ENCODE measurements at places on chromosomes 4 and X.

- no peak for DNase-seq
Measured at GRCh38 chrX:153372949-153373348, 28.2 kb downstream of the PNMA6E start.

- DNase-seq, result no peak
Measured at GRCh38 chrX:122439831-122440230, 744.2 kb upstream of the GRIA3 start.

DNA sequence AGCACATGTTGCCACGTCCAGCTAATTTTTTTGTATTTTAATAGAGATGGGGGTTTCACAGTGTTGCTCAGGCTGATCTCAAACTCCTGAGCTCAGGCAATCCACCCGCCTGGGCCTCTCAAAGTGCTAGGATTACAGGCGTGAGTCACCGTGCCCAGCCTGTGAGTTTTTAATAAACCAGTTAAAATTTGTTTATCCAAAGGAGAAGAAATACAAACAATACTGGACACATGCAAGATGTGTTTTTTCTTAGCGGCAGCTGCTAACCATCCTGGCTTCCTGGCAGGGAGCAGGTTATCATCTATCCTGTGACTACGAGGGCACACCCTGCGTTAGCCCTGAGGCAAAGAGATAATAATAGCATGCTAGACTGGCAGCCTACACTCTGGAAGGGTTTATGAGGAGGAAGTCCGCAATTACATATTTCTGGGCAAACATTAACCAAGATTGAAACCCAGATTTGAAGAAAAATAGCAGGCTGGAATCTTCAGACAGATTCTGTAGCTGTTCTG, 191.4 kb downstream of the SPRY1 start:
- no peak for DNase-seq

DNA sequence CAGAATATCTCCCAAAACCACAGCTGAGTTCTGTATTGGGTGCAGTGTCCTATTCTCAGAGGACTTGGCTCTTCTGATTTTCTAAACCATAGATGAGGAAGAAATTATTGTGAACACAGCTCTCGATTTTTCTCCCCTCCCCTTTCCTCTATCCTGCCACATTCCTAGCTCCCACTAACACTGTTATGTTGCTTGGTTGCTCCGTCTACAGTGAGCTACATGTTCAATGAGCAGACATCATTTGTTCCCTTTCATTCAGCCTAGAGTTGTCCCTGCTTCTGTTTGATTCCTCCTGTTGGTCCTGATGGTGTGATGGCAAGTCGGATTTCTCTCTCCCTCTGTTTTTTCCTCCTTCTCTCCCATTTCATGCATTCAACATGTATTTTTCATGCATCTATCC, 65.9 kb downstream of the DIPK2B start:
- DNase-seq, result peak; percentile 83

DNA sequence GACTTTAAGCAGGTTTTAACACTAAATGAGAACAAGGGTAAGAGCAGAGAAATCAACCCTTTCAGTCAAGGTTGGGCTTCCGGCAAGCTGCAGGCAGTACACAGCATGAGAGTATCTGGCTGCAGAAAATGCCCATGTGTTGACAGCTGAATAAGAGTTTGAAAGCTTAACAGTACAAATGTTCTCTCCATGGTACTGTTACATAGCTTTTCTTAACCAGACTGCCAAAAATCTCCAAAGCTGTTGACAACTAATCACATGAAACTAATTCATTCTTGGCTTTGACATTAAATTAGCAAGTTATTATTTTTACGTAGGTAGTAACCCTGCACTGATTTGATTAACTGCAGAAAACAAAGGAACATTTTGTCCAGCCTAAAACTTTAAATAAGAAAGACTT, 153.5 kb downstream of the SLC10A7 start:
- DNase-seq, result no peak

GRCh38 chr4:6221851-6222760, 21.8 kb upstream of the JAKMIP1 start:
- DNase-seq, result peak; percentile 65

GRCh38 chr4:184805462-184806228, 20.1 kb downstream of the ACSL1 start:
- DNase-seq, result peak; percentile 70

DNA sequence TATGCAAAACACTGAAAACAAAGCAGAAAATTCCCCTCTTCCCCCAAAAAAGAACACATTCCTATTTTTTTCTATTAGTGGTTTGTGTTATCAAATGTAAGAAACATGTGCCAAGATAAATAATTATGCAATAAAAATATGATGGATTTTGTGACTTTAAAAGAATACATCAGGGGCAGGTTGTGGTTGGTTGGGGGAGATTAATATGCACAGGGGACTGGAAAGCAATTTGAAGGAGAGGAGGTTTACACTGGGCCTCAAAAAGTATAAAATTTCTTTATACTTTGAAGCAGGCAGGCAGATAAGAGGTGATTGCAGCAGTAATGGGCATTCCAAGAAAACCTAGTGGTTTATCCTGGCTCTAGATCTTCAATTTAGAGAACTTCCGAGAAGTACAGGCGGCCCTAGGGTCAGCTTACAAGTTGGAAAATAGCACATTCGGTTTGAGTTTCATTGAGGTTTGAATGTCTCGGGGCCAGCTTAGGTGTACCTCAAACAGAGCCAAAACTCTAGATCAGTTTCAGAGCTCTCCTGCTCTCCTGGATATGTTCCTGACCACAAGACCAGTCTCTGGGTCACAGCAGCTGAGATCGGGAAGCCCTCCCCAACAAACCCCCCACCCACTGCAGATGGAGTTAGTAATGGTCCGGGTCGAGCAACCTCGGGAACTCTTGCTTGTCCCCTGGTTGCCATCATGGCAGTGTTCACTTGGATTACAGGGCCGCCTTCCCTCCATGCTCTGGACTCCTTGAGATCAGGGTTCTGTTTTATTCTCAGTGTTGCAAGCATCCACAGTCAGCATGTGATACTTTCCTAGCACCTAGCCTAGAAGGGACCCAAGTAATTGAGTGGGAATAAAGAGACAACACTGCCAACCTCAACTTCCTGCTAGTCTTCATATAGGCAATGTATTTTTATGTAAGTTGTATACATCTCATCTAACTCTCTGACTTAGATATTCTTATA, 112.1 kb upstream of the DDIT4L start:
- no peak for DNase-seq

GRCh38 chr4:173924561-173924960, 358.9 kb downstream of the FBXO8 start:
- DNase-seq, result no peak

DNA sequence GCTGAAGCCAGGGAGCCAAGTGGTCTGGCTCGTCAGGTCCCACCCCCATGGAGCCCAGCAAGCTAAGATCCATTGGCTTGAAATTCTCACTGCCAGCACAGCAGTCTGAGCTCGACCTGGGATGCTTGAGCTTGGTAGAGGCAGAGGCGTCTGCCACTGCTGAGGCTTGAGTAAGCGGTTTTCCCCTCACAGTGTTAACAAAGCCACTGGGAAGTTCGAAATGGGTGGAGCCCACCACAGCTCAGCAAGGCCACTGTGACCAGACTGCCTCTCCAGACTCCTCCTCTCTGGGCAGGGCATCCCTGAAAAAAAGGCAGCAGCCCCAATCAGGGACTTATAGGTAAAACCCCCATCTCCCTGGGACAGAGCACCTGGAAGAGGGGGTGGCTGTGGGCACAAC, 353.8 kb downstream of the NAP1L3 start:
- no peak for DNase-seq

- peak; percentile 3 for DNase-seq
Measured at GRCh38 chr4:41257257-41257901, 651 bp downstream of the UCHL1 start.

DNA sequence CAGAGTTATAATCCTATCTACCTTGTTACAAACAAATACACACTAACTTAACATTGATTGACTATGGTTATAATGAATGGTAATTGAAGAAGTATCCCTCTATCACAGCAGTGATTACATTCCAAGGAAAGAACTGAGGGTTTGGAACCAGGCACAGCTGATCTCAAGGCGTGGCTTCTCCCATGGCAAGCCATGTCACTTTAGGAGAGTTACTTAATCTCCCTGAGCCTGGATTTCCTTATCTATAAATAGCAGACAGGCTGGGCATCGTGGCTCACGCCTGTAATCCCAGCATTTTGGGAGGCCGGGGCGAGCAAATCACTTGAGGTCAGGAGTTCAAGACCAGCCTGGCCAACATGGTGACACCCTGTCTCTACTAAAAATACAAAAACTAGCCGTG, 25.6 kb downstream of the SORBS2 start:
- no peak for DNase-seq

GRCh38 chr4:156594624-156595023, 377.0 kb downstream of the PDGFC start:
- peak; percentile 4 for DNase-seq

- no peak for DNase-seq
Measured at GRCh38 chr4:79626611-79627010, 218.6 kb upstream of the GK2 start.

- DNase-seq, result peak; percentile 3
Measured at GRCh38 chrX:76279007-76279406, 106.1 kb downstream of the PBDC1 start.

- no peak for DNase-seq
Measured at GRCh38 chrX:17833954-17834353, 27.1 kb downstream of the RAI2 start.

DNA sequence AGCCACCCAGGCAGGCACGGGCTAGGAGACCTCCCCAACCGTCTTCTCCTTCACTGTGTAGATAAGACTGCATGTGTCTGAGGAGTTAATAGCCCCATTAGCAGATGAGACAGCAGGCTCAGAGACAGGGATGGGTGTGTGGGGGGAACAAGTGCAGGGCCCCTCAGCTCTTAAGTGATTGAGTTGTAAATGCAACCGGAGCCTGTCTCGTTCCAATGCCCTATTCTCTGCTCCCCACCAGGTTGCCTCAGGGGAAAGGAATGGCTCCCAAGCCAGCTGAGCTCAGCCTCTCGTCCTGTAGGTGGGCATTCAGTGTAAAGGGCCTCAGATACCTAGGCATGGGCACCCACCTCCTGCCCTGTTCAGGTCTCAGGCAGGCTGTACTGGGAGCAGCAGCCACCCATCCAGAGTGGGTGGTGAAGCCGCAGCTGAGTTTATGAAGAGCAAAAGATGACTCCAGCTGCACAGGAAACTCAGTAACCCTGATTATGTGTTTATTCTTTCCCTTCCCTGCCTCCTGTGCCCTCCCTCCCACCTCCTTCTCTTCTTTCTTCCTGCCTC, 87.3 kb downstream of the PJA1 start:
- no peak for DNase-seq

DNA sequence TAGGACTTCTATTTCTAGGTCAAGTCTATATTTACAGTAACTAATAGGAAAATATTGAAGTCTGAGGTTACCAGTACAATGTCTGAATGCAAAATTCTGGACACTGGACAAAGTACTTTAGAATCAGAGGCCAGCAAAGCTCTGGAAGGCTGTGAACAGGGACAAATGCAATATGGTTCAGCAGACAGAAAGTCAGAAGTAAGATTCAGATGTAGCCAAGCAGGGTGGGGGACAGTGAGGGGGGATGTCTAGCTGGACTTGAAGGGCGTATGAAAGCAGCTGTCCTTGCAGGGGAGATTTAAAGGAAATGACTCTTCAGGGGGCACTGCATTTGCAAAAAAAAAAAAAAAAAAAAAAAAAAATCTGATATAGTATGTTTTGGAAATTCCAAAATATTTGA, 2.9 kb downstream of the SORBS2 start:
- DNase-seq, result no peak

DNA sequence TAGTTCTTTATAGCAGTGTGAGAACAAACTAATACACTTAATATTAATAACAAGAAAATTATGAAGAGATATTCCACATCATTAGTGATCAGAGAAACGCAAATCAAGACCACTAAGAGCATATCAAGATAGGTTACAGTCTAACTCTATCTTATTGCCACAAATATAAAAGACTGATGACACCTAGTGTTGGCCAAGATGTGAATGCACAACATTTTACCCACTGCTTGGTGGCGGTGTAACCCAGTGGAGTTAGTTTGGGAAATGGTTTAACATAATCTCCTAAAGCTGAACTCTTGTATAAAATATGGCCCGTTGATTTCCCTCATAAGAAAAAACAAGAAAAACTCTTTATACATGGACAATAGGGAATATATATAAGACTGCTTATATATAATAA, 92.4 kb downstream of the SLITRK2 start:
- peak; percentile 25 for DNase-seq

GRCh38 chr4:42904986-42905385, 12.5 kb downstream of the GRXCR1 start:
- no peak for DNase-seq

GRCh38 chr4:69910016-69910782, 20.7 kb upstream of the CSN1S1 start:
- DNase-seq, result no peak

DNA sequence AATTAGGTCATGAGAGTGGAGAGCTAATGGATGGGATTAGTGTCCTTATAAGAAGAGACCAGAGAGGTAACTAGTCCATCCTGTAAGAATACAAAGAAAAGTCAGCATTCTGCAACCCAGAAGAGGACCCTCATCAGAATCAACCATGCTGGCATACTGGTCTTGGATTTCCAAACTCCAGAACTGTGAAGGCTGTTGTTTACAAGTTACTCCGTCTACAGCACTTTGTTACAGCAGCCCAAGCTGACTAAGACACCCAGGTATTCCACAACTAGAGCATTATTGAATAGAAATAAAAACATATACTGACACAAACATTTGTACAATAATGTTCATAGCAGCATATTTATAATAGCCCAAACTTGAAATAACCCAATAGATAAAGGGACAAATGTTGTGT, 9.2 kb downstream of the TMEM156 start:
- no peak for DNase-seq

DNA sequence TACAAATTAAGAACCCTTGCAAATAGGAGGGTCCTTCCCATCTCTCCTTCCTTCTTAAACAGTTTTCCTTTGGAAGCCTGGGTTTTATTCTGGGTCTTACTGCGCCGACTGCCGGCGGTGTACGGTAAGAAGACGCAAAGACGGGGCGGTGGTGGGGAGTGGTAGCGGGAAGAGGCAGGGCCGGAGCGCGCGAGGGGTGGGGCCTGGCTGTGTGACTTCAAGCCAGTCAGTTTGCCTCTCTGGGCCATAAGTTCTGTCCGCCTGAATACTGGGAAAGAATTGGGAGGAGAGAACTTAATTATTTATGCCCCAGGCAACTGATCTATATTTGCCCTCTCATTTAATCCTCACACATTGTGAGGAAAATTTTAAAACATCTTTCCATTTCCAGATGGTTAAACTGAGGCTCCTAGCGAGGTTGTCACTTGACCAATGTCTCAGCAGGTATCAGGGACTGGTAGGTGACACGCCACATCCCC, 726 bp upstream of the KANTR start:
- DNase-seq, result no peak

- no peak for DNase-seq
Measured at GRCh38 chr4:48109413-48110263, 24.4 kb downstream of the TXK start.

DNA sequence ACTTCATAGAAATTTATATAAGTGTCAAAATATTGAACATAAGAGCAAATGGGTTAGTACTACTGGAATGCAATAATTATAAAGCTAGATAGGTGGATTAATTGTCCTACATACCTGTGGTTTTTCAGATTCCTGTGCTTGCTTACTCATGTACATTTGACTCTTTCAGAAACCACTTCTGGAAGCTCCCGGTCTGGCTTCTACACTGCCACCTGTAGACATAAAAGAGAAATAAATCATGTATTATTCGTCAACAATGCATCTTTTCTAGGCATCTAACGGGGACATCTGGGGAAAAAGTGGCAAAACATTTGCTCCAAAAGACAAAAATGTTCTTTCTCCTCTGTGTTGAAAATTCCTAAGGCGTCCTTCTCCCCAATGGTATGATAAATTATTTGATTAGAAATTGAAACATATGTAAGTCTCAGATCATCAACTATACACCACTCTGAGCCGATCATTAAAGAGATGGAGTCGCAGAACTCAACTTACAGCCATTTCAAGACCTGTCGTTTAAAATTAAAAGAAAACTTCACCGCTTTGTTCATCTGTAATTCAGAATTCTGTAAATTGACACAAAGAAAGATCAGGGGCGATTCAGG, 648.7 kb upstream of the DIPK2B start:
- no peak for DNase-seq
